Cortex of kidney (tissue), 1 donor: ENCODE measurements at places on chromosomes 5 and 9.

GRCh38 chr5:134550271-134551214 is 25.1 kb downstream of the JADE2 start:
- no peak for DNase-seq

GRCh38 chr5:170034231-170034630 is 53.9 kb upstream of the INSYN2B start:
- DNase-seq = no peak

GRCh38 chr9:121499177-121499426 is 542 bp downstream of the GGTA1 start:
- no peak for DNase-seq

- no peak for DNase-seq
Observed at GRCh38 chr5:93915142-93915553, 173.7 kb upstream of the POU5F2 start.

DNA sequence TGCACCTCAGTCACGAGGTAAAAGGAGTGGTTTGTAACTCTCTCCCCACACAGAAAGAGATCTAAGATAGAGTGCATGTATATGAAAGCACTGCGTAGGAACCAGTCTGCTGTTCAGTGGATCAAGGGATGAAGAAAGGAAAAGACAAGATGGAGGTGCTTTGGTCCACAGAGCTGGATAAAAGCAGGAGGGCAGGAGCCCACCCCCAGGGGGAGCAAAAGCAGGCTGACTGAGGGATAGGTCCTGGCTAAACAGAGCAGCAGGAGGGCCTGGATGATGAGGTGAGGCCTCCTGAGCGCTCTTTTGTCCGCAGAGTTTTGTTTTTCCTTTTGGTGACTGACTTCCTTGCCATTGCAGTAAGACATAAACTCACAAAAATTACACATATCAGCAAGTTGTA is 293.5 kb upstream of the C9orf72 start:
- DNase-seq = no peak

DNA sequence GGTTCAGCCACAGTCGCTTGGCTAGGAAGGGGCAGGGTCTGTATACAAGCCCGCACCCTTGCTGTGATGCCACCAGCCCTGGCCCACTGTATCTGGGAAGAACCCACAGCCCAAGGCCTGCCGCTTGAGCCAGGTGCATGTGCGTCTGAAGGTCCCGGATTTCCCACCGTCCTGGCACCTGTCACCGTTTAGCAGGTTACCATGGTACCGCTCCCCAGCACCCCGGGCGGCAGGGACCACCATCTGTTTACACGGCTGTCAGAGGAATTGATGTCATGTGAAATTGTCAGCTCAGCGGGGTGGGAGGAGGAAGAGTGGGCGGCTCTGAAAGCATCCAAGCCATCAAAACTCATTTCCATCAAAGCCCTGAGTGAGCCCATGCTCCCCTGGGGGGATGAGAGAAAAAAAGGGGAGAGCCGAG is 92.7 kb downstream of the HRH2 start:
- DNase-seq = no peak

DNA sequence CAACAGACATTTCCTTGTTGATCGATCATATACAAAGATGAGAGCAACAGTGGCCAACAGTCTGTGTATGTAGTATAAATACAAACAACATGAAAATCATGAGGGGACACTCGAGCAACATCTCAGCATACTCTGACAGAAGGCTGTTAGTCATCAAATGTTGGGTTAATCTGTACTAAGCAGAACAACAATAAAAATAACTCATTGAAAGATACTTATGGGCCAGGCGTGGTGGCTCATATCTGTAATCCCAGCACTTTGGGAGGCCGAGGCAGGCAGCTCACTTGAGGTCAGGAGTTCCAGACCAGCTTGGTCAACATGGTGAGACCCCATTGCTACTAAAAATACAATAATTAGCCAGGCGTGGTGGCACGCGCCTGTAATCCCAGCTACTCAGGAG is 67.3 kb downstream of the SCAI start:
- DNase-seq = no peak
